ENCODE measurements at places on chromosomes 12 and 14.

DNA sequence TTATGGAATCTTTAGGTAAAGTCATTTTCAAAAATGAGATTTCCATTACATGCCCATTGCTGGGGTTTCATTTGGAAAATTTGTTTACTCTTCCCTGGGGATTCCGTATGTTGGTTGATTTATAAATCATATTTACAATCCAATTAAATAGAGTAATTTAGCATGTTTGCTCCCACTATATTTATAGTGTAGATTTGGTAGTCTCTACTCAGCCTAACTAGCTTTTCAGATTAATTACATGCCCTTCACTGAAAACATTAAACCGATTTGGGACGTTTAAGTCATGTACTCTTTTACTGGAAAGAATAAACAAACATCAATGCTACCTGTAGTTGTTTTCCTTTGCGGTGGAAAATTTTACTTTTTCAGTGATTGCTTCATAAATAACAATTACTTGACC, 10.4 kb downstream of the PAX9 start:
- DNase-seq, result no peak

DNA sequence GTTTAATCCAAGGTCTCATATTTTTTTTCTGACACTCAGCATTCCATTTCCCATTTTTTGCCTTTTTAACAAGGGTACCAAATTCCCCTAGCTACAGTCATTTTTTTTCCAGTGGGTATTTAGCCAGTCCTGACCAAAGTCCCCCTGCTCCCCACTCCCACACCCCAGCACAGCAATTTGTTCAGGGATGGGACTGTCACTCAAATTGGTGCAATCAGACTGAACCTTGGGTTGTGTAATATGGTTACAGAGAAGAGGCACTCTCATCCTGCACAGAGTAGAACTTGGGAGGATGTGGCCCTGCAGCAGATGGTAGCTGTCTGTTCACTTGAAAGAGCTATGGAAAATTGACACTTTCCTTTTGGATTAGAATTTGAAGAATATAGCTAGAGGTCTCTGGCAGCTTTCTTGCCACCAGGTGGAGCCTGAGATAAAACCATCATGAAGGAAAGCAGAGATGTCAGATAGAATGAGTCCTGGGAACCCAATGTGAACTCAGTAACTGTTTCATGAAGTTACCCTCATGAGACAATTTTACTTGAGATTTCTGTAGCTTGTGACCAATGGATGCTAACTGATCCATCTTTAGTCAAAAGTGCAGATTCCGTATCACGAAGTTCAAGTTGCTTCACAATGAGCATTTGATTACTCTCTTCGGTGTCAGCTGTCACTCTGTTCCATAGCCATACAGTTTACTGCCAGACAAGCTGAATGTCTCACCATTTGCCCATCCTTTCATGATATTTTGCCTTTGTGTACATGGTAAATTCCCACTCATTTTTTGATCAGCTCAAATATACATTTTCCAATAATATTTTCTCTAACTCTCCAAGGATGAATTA, 394.0 kb upstream of the SYT1 start:
- no peak for DNase-seq

DNA sequence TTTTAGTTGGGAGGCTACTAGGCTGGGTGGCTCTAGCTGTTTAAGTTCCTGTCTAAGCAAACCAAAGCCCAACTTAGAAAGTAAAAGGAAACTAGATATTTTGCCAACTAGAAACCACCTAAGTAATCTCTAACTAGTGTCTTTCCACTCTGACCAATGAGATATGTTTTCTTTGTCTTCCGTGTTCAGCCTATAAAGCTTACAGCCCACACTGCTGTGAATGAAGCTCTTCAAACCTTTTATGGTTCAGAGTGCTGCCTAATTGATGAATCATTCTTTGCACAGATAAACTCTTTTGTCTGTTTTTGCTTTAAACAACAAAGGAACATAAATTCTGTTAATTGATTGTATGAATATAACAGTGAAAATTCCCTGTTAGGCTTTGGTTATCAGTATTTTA, 66.1 kb downstream of the FUT8 start:
- DNase-seq, result no peak

DNA sequence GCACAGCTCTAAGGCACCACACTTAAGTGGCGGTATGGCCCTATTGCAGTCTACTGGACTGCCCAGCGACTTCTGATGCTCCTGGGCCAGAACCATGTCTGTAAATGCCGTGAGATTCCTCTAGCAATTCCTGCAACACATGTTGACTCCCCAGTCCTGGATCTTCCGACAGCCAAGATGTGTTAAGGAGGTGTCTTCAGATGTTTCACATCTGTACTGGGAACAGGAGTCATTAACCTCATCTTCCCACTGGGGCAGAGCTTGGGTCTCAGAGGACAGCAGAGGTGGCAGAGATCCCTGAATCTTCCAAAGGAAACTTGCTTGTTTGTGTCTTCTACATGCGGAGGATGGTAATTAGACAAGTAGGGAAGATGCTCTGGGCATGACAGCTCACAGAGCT, 8.2 kb downstream of the TMEM120B start:
- no peak for DNase-seq

DNA sequence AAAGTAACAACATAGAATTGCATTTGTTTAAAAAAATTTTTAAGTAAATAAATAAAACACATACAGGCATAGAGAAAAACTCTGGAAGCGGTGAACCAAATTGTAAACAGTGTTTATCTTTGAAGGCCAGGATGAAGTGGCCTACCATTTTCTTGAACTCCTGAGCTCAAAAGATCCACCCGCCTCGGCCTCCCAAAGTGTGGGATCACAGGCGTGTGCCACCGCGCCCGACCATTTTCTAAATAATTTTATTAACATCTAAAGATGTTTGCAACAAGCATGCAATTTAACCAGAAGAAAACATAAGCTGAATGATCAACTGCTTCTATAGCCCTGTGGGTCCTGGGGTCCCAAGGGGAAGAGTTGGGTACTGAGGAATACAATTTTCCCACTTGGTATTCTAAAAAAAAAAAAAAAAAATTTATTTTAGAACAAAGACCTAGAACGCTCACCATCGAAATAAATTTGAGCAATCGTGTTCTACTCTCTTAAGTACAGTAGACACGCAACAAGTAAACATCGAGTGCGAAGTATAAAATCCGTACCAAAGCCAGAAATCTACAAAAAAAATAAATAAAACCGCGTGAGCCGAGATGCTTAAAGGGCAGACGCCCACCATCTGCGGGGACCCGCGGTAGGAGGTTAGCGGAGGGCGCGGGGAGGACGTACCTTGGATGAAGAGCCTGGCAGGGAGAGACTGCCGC, 484 bp downstream of the MIS18BP1 start:
- no peak for DNase-seq

- no peak for DNase-seq
Observed at GRCh38 chr14:92122351-92122677, 545 bp downstream of the CPSF2 start.
